H1 (cell line): ENCODE measurements at places on chromosomes 6 and 20. TPM values are rescaled to one million over a fixed set of nuclear protein-coding genes. Genes with fewer than 3 reads are reported as not detected.

The CPXM1 gene
- 28.8 and 31.3 TPM in 2 replicates for total RNA-seq

The EEF1A2 gene
- total RNA-seq, result 25.8 and 27.9 TPM in 2 replicates

The GJE1 gene
- not detected in 2 replicates for total RNA-seq

The APOM gene
- 3.4 and 3.8 TPM in 2 replicates for total RNA-seq

The CLPSL1 gene
- total RNA-seq, result not detected in 2 replicates

The E2F3 gene
- 41.4 and 42.2 TPM in 2 replicates for total RNA-seq

The TCF15 gene
- total RNA-seq, result 6.9 and 7.3 TPM in 2 replicates

The PCMTD2 gene
- 55.1 and 57.8 TPM in 2 replicates for total RNA-seq

The FILIP1 gene
- 5.0 and 5.7 TPM in 2 replicates for total RNA-seq

The CALHM6 gene
- 0.93 and 1.1 TPM in 2 replicates for total RNA-seq

The PM20D2 gene
- 7.1 and 7.6 TPM in 2 replicates for total RNA-seq

The COL12A1 gene
- 4.7 TPM in 2 replicates for total RNA-seq

The MYB gene
- 7.6 and 9.2 TPM in 2 replicates for total RNA-seq

The HSPA1L gene
- 1.6 and 1.9 TPM in 2 replicates for total RNA-seq

The SPAG4 gene
- 1.5 and 2.4 TPM in 2 replicates for total RNA-seq

The HDAC2 gene
- total RNA-seq, result 374 and 383 TPM in 2 replicates

The HLA-DRA gene
- 4.1 and 5.0 TPM in 2 replicates for total RNA-seq
